ENCODE measurements at places on chromosomes 4 and X. TPM values are rescaled to one million over a fixed set of nuclear protein-coding genes. Genes with fewer than 3 reads are reported as not detected.

The MED28 gene
- 5.5 TPM for total RNA-seq

The MAP7D2 gene
- 0.34 TPM for total RNA-seq

The HGFAC gene
- total RNA-seq, result 0.06 TPM

The IBSP gene
- total RNA-seq, result not detected

The TMEM47 gene
- total RNA-seq, result 33.0 TPM

The SOWAHD gene
- 0.20 TPM for total RNA-seq

The LRCH2 gene
- total RNA-seq, result 2.0 TPM

The HHIP gene
- 0.81 TPM for total RNA-seq

The H2BW2 gene
- not detected for total RNA-seq

The DUX4 gene
- total RNA-seq, result not detected

The DMD gene
- total RNA-seq, result 27.4 TPM

The CYTL1 gene
- 1.9 TPM for total RNA-seq

The PDS5A gene
- total RNA-seq, result 44.8 TPM

The USP17L18 gene
- total RNA-seq, result not detected

The BEX5 gene
- total RNA-seq, result not detected

The FAT4 gene
- 24.1 TPM for total RNA-seq

The PRR32 gene
- not detected for total RNA-seq

The AGA gene
- total RNA-seq, result 12.9 TPM

The XK gene
- total RNA-seq, result not detected

The UGT2B7 gene
- total RNA-seq, result not detected

The CT45A3 gene
- not detected for total RNA-seq

The MAGED2 gene
- 283 TPM for total RNA-seq

The TKTL2 gene
- not detected for total RNA-seq

The CSAG1 gene
- total RNA-seq, result not detected

The PCDH19 gene
- total RNA-seq, result 0.06 TPM

The UPF3B gene
- total RNA-seq, result 3.4 TPM

The TMPRSS11F gene
- total RNA-seq, result not detected

The SRPX gene
- 3,060 TPM for total RNA-seq

The MAGEE2 gene
- total RNA-seq, result not detected

The TMEM164 gene
- 18.6 TPM for total RNA-seq

The TRPC3 gene
- 0.15 TPM for total RNA-seq

The SOX3 gene
- total RNA-seq, result not detected

The XAGE1A gene
- not detected for total RNA-seq

The IL2RG gene
- not detected for total RNA-seq

The HAND2 gene
- 15.3 TPM for total RNA-seq

The PLAC1 gene
- 0.12 TPM for total RNA-seq

The MEPE gene
- total RNA-seq, result not detected

All from cardiac ventricle fibroblast (primary cell).